ENCODE measurements at places on chromosomes 2 and 18.

- peak; percentile 28 for DNase-seq
These were observed 10.0 kb downstream of the SLC4A5 start for GRCh38 chr2:74333175-74333574.

- DNase-seq: no peak
These were observed 122.2 kb downstream of the BCL2 start for GRCh38 chr18:63197246-63197869.

DNA sequence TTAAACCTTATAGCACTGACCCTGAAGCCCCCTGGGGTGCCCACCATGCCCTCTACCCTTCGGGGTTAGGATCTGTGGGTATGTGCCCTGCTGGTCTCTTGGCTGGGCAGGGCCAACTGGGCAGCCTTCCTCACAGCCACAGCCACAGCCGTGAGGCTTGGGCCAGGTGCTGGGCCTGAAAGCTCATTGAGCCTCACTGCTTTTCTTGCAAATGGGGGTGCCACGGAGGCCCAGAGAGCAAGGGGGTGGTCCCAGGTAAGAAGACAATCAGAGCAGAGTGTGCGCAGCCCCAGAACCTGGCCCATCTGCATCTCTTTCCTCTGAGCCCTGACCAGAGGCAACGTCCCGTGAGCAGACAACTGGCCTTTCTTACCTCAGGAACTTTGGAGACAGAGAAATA is 34.7 kb downstream of the KCNF1 start:
- no peak for DNase-seq

GRCh38 chr2:15177103-15177502 is 384.0 kb downstream of the NBAS start:
- DNase-seq: peak; percentile 30

GRCh38 chr2:101558740-101559525 is 84.0 kb upstream of the RFX8 start:
- no peak for DNase-seq

DNA sequence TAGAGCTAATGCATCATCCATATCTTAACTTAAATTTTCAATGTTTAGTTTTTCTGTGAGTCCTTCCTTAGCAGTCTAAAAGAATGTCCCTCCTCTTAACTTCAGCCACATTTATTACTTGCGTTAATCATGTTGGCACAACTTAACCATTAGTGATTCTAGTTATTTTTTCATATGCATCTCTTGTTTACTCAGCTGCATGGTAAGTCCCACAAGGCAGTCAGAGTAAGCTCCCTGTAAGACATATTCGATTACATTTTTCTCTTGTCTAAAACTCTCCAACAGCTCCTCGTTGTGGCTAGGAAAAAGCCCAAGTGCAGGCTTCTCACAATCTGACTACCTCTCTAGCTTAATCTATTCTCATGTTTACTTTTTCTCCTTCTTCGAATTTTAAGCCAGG is 2045.3 kb upstream of the PIK3C3 start:
- DNase-seq: no peak

- DNase-seq: no peak
These were observed 500.2 kb downstream of the FBXO15 start for GRCh38 chr18:73647391-73647790.

- DNase-seq: no peak
These were observed 125.5 kb downstream of the MC4R start for GRCh38 chr18:60247103-60247502.

DNA sequence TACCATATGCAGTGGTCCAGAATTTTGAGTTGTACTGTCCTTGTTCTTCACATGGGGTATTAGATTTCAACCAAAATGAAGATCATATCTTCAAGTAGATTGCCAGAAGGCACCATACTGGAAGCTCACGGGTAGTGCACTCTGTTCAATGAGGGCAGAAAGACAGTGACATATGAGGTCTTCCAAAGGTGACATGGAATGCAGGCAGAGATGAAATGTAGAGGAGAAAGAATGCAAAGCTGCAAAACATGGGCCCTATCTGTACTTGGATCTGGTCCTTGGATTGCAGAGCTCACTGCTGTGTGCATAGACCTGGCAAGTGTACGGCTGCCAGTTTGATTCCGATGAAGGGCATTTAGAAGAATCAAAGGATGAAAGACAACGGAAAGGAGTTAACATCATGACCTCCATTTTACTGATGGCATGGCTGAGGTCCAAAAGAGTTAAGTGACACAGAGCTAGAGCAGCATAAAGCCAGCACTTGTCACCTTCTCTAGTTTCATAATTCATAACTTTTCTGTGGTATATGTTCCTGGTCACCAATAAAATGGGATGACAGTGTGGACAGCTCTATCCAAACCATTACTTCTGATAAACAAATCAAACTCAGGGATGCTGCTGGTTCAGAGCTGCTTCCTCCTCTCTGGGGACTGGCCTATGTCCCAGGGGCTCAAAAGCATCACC is 64.7 kb downstream of the BCL2 start:
- no peak for DNase-seq

DNA sequence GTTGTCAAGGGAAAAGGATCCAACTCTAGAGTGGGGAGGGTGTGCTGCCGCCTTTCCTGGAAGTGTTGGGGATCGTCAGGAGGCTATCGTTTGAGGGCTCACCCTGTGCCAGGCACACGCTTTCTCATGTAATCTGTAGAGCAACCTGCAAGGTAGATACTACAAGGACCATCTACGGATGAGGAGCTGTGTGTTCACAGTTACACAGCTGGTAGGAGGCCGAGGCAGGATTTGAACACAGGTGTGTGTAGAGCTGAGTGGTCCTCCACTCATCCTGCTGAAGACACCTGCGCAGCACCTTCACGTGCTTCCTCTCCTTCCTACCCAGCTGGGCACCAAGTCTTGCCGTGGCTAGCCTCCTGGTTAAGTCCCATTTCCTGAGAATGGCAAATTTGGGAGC is 68.3 kb downstream of the MARCO start:
- no peak for DNase-seq

DNA sequence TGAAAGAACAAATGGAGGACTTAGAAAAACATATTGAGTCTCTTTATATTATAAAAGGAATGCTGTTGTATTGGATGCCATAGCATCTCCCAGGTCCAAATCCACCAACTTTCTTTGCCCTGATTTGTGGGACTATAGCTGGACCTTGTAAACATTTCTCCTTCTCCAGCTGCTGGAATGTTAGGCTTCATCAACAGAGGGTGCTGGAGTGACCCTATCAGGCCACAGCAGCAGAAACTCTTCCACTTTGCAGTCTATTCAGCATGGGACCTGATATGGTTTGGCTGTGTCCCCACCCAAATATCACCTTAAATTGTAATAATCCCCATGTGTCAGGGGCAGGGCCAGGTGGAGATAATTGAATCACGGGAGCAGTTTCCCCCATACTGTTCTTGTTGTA is 138.4 kb upstream of the ARL4C start:
- DNase-seq: no peak

GRCh38 chr2:234044157-234044556 is 6.3 kb upstream of the SPP2 start:
- DNase-seq: no peak

DNA sequence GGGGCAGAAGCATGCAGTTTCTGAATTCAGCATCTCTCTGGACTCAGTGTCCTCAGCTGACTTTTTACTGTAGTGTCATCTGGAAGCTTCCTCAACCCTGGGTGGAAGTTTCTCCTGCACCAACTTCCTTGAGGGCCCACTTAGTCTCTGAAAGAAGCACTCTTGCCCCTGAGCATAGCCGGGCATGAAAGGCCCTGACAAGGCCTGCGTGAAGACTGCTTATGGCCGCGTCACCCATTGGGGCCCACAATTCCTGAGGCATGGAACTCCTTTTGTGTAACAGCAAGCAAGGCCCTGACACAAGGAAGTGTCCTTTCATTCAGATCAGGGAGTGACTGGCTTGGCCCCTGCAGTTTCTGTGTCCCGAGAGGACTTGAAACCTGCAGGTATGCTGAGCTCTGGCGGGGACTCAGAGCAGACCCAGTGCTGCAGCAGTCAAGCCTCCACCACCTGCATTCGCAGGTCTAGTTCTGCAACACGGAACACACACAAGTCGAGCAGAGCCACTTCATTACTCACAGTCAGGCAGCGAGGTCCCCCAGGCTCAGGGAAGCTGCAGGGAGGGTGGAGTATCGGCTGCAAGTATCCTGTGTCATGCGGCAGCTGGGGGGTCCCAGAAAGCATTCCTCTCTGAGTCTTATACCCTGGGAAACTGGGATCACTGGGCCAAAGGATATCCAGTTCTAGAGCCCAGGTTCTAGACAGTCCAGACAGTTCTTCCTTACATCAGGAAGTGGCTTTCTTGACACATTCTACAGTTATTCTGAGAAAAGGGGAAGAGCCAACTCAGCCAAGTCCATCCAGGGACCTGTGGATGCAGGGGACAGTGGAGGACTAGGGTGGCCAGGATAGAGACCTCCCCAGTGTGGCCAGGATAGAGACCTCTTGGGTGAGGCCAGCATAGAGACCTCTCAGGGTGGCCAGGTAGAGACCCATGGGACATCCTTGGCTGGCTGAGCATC is 35.6 kb upstream of the PRLH start:
- DNase-seq: no peak

- DNase-seq: no peak
These were observed 325.2 kb downstream of the PLCL1 start for GRCh38 chr2:198129609-198130008.

GRCh38 chr2:235669269-235669831 is 175.5 kb downstream of the AGAP1 start:
- DNase-seq: peak; percentile 88

- DNase-seq: no peak
These were observed 11.1 kb upstream of the RBFA start for GRCh38 chr18:80023173-80023572.

- DNase-seq: no peak
These were observed 26.5 kb downstream of the PSD4 start for GRCh38 chr2:113200236-113200635.

DNA sequence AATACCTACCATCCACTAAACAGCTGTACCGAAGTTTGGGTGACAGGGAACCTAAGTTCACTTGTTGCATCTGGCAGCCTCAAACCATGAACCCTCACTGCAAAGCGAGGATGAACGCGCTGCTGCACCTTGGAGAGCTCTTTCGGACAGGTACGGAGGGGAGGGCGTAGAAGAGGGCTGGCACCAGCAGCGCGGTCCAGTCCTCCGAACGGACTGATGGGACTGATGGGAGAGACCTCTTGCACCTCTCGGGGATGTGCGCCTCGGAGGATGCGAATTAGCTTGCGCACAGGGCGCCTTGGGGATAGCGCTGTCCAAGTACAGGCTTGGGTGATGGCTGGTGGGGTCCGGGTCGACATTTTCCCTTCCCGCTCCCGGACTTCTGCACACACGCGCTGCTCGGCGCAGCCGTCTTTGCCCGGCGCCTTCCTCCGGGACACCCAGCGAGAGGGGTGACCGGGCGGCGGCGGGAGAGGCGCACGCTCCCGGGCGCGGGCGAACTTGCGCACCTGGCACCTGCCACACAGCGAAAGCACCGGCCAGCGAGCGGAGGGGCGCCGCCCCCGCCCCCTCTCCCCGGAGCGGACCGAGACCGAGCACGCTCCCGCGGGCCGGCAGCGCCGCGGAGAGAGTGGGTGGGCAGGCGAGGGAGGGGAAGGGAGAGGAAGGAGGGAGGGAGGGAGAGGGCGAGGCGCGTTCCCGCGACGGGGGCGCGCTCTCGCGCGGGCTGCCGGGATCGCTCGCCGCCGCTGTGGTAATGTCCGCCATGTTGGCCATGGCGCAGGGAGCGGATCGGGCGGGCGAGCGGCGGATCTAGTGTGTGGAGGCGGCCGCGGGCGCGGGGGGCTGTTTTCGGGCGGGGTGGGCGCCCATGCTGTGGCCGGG is at the start of gene EPC2:
Gene EPC2 (plus strand): TSS at position 754 of the 885 bp plus-strand sequence. CDS start 267 bp downstream, outside the sequence.
- DNase-seq: peak; percentile 52

DNA sequence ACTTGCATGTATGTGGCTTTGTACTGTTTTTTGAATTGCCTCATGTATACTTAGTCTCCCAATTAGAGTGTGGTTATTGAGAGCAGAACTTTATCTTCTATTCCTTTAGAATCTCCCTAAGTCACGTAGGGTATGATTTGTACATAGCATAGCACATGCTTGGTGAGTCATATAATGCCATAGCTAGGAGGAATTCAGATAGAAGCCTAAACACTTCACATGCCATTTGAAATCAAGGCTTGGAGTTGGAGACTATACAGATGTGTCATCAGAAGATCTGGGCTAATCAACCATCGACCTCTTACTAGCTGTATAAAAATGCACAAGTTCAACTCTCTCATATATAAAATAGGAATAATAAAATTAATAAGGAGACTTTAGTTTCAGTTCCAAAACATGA is 222.6 kb upstream of the ST6GAL2 start:
- no peak for DNase-seq

DNA sequence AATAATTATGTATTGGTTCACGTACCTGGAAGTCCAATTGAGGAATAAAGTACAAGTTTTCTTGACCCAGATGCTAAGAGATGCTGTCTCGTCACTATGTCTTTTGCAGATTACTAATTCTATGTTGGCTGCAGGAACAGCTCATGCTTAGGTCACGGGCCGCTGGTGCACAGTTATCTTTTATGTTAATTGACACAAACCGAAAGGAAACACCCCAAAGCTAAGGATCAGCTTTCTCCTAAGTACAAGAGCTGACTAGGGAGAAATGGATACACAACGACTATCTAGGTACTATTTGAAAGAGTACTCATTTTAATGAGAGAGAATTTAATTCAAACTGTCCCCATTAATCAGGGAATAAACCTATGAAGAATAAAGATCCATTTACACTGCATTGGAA is 217.7 kb upstream of the SLC35G4 start:
- peak; percentile 12 for DNase-seq

- DNase-seq: no peak
These were observed 6.3 kb downstream of the STARD7 start for GRCh38 chr2:96202152-96202854.

- no peak for DNase-seq
These were observed 11.4 kb downstream of the SESTD1 start for GRCh38 chr2:179253226-179253625.

DNA sequence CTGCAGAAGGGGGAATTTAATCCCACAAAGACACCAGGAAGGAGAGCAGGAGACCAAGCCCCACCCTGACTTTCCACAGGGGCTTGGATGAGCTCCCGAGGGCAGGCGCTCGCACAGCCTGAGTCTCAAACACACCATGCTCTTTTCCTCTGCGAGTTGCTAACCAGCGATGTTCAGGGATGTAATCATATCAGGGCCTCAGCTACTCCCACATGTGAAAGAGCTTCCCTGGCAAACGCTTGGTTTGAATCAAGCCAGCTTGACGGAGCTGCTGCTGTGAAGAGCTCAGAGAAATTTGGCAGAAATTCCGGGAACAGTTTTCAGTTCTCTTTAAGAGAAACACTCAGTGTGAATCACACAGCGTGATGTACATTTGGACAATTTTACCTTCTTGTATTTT is 385.8 kb downstream of the GALR1 start:
- DNase-seq: no peak

GRCh38 chr2:120735746-120736170 is at the start of gene GLI2:
Gene GLI2 (plus strand): TSS chr2:120735868. CDS start chr2:120797321, 61,453 bp downstream.
- DNase-seq: peak; percentile 69

DNA sequence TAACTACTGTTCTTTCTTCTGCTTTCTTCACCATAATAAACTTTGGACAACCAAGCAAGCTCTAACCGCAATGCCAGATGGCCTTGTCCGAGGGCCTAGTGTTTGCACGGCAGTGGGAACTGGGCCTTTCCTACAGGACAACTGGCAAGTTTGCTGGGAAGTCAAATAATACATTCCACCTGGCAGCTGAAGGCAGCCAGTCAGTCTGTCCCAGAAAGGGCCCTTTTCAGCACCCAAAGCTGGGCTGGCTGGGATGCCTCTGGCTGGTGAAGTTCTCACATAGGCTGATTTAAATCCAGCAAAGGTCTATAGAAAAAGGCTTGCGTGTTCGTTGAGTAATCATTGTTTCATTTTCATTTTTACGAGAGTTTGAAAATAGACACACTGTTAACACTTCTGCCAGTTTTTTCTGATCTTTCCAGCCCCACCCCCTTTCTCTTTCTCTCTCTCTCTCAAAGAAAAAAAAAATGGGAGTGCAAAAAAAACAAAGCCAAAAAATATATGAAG is 110.0 kb upstream of the EPAS1 start:
- DNase-seq: no peak
